ENCODE measurements at places on chromosomes 1 and 21. TPM values are rescaled to one million over a fixed set of nuclear protein-coding genes. Genes with fewer than 3 reads are reported as not detected.

The CR2 gene
- not detected for total RNA-seq

DNA sequence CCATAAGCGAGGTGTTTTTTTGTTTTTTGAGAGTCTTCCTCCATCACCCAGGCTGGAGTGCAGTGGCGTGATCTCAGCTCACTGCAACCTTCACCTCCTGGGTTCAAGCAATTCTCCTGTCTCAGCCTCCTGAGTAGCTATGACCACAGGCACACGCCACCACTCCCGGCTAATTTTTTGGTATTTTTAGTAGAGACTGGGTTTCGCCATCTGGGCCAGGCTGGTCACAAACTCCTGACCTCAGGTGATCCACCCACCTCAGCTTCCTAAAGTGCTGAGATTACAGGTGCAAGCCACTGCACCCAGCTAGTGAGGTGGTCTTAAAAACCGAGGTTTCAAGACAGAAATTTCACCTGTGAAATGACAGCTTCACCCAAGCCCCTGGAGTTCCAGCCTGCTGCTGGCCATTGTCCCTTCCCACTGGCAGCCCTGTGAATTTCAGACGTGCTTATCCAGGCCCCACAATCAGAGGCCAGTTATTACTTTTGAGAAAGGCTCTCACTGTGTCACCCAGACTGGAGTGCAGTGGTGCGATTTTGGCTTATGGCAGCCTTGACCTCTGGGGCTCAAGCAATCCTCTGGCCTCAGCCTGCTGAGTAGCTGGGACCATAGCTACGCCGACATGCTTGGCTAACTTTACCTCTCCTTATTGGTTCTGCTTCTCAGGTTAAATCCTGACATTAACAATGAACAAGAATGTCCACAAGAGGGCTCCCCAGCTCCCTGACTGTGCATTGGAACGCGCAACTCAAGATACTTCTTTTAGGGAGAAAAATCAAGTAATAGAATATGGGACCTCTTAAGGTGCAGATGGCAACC, 19.4 kb downstream of the ENO1 start:
- H3K4me3 ChIP-seq = no peak overlapping the region
- peaks cover 54% of the 10 kb centered on the region for H3K36me3 ChIP-seq
- H3K27me3 ChIP-seq = no peaks in the 10 kb centered on the region
- peak overlapping the region; percentile 56 for H3K27ac ChIP-seq
- no peak for DNase-seq

GRCh38 chr21:42236693-42237092, 17.8 kb downstream of the ABCG1 start:
- H3K4me1 ChIP-seq = peaks cover 17% of the 10 kb centered on the region
- no peaks in the 10 kb centered on the region for H3K27me3 ChIP-seq
- no peak overlapping the region for H3K4me3 ChIP-seq
- H3K36me3 ChIP-seq = no peaks in the 10 kb centered on the region
- no peak for DNase-seq
- H3K27ac ChIP-seq = no peak overlapping the region

GRCh38 chr1:104852151-104852550, 1102.5 kb downstream of the AMY1C start:
- no peaks in the 10 kb centered on the region for H3K36me3 ChIP-seq
- no peak for DNase-seq
- no peak overlapping the region for H3K4me3 ChIP-seq
- H3K27ac ChIP-seq = no peak overlapping the region
- no peaks in the 10 kb centered on the region for H3K27me3 ChIP-seq

The ANGPTL3 gene
- total RNA-seq = not detected

- H3K4me1 ChIP-seq = peaks cover 25% of the 10 kb centered on the region
- H3K27ac ChIP-seq = peak overlapping the region; percentile 69
- peak; percentile 83 for DNase-seq
- no peaks in the 10 kb centered on the region for H3K27me3 ChIP-seq
Measured at GRCh38 chr21:29145354-29145782, 14.9 kb downstream of the MAP3K7CL start.

The OR2AK2 gene
- not detected for total RNA-seq

The ADORA3 gene
- 3.6 TPM for total RNA-seq

DNA sequence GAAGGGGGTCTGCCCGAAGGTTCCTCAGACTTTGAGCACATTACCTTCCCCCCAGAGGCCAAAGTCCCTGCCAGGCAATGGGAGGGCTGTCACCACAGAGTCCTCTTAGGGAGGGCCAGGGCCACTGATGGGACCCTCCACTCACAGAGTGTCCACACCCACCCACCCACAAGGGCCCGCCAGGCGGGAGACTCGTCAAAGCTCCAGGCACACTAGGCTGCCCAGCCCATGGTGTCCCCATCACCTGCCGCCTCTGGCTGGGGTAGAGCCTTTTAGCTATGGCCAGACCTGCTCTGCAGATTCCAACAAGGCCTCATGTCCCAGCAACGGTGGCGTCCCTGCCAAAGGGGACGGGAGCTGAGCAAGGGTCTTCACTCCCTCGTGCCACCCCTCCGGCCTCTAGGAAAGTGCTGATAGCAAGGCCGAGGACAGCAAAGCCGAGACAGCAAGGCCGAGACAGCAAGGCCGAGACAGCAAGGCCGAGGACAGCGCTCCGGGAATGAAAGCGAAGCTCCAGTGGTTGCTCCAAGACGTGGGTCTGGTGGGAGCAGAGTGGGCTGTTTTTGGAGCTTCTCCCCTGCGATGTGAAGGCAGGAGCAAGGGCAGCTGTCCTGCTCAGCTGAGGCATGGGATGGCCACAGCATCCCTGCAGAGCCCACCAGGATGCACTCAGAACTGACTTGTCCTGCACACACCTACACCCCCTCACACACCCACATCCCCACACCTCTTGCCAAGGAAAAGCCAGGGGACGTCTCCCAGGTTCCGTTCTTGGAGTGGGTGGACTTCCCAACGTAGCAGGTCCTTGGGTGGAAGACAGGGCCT, 123.4 kb downstream of the CRYAA start:
- H3K4me3 ChIP-seq = no peak overlapping the region
- no peak overlapping the region for H3K27ac ChIP-seq
- H3K4me1 ChIP-seq = no peaks in the 10 kb centered on the region
- no peaks in the 10 kb centered on the region for H3K36me3 ChIP-seq
- DNase-seq = no peak

DNA sequence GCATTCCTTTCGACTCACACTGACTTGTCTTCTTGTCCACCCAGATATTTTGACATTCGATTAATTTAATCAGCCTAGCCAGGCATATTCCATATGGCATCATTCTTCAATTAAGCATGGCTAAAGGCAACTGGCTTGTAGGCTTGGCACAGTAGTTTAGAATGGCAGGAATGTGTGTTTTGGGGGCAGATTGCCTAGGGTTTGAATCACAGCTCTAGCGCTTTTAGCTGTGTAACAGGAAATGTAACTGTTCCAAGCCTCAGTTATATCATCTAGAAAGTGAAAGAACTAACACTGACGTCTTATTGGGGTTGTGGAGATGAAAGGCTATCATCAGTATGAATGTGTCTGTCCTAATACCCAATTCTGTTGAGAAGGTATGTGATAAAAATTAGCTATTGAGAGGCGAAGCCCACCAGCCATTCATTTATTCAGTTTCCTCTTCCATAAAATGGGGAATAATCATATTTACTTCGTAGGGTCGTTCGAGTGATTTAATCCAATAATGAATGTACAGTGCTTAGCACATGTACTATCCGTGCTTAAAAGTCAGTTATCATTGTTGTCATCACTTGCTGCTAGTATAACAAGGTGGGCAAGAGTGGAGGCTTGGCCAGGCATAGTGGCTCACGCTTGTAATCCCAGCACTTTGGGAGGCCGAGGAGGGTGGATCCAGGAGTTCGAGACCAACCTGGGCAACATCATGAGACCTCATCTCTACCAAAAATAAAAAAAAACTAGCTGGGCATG, 41.6 kb upstream of the GRHL3 start:
- H3K36me3 ChIP-seq = no peaks in the 10 kb centered on the region
- no peaks in the 10 kb centered on the region for H3K4me1 ChIP-seq
- no peaks in the 10 kb centered on the region for H3K27me3 ChIP-seq
- no peak for DNase-seq
- H3K4me3 ChIP-seq = no peak overlapping the region
- no peak overlapping the region for H3K27ac ChIP-seq

DNA sequence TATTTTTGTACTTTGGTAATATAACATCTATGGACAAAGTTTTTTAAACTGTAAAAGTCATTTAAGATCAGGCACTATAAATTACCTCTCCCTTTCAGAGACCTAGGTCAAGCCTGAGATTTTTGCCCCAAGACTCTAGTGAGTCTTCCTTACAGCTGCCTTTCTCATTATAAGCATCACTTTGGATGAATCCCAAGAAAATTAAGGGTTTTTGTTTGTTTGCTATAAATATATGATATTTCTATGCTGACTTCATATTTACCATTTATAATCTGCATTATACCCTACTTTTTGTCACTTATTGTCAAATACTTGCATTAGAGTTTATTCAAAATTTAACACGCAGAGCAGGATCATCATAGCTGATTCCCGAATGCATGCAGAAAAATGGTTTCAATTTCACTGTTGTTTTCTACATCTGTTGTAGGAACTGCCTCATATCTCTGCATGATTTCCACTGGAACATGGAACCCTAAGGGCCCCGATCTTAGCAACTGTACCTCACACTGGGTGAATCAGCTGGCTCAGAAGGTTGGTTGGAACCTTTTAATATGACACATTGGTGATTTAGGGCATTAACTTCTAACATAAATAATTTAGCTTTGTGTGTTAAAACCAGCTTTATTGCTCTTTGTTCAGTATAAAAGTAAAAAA, 150.0 kb downstream of the ADGRL2 start:
- H3K4me1 ChIP-seq = no peaks in the 10 kb centered on the region
- DNase-seq = no peak
- no peak overlapping the region for H3K4me3 ChIP-seq
- H3K36me3 ChIP-seq = peaks cover 4% of the 10 kb centered on the region
- no peak overlapping the region for H3K27ac ChIP-seq

DNA sequence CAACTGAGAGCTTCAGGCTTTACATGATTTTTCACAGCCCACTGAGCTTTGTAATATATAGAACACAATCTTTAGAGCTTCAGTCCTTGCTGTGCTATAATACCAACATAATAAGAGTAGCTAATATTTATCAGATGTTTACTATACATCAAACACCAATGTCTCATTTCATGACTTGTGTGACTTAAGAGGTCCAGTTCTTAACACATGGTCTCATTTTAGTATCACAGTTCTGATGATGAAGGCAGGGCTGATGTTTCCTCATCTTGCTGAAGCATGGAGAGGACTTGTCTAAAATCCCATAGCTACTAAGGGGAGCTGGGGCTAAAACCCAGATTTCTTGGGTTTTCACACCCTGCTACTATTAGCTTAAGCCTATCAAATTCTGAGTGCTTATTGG, 5.5 kb downstream of the MTR start:
- no peaks in the 10 kb centered on the region for H3K4me1 ChIP-seq
- no peak overlapping the region for H3K4me3 ChIP-seq
- H3K27ac ChIP-seq = no peak overlapping the region
- H3K36me3 ChIP-seq = peaks cover 13% of the 10 kb centered on the region
- DNase-seq = no peak
- no peaks in the 10 kb centered on the region for H3K27me3 ChIP-seq

The TMPRSS3 gene
- total RNA-seq = not detected

DNA sequence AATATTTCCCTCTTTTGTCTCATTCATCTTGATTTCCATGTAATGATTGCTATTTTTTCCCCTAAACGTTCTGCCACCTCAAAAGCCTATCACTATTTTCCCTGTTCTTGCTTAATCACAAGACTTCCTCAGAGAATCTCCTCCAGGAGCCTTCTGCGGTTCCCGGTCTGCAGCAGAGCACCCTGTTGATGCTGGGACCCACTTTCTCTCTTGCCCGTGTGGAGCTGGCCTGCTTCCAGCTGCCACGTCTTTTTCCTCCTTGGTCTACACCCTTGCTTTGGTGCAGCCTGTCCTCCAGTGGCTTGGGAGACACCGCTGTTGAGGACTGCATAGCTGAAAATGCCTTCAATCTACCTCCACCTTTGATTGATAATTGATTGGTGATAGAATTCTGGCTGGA, 70.0 kb upstream of the COA6 start:
- H3K4me3 ChIP-seq = no peak overlapping the region
- no peaks in the 10 kb centered on the region for H3K36me3 ChIP-seq
- no peak overlapping the region for H3K27ac ChIP-seq
- no peaks in the 10 kb centered on the region for H3K4me1 ChIP-seq

- H3K36me3 ChIP-seq = peaks cover 69% of the 10 kb centered on the region
- H3K27me3 ChIP-seq = no peaks in the 10 kb centered on the region
- no peak for DNase-seq
- no peak overlapping the region for H3K27ac ChIP-seq
Measured at GRCh38 chr1:43383449-43383848, 6.2 kb downstream of the MED8 start.

- no peaks in the 10 kb centered on the region for H3K27me3 ChIP-seq
- no peaks in the 10 kb centered on the region for H3K4me1 ChIP-seq
- no peak overlapping the region for H3K27ac ChIP-seq
- peaks cover 97% of the 10 kb centered on the region for H3K36me3 ChIP-seq
- no peak for DNase-seq
- no peak overlapping the region for H3K4me3 ChIP-seq
Measured at GRCh38 chr1:1757422-1758058, 20.7 kb downstream of the NADK start.

Measured in ascending aorta (tissue), 2 donors.